ENCODE measurements at places on chromosomes 13 and 19. TPM values are rescaled to one million over a fixed set of nuclear protein-coding genes. Genes with fewer than 3 reads are reported as not detected.

DNA sequence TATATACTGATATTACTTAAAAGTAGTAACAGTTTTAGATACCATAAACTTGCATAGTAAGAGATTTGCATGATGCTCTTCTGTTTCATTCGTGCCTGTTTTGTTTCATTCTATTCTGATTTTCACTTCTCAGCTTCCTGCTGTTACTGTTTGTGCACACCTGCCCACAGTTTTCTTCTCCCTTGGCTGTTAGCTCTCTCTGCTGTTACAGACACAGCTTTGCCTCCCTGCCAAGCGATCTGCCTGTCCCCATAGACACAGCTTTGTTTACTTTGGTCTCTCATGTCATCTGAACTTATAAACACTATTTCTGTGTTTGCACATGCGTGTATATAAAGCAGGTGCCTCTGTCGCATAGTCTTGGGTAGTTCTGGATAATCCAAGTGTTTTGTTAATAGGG lies 21.4 kb upstream of the UPF3A start:
- no peaks in the 10 kb centered on the region for H3K27me3 ChIP-seq
- peaks cover 18% of the 10 kb centered on the region for H3K36me3 ChIP-seq
- H3K4me1 ChIP-seq = no peaks in the 10 kb centered on the region
- no peak for DNase-seq
- H3K4me3 ChIP-seq = no peak overlapping the region
- no peak overlapping the region for H3K27ac ChIP-seq

GRCh38 chr13:26037302-26037701 lies 14.5 kb downstream of the SHISA2 start:
- no peak overlapping the region for H3K27ac ChIP-seq
- no peaks in the 10 kb centered on the region for H3K36me3 ChIP-seq
- H3K4me3 ChIP-seq = no peak overlapping the region
- no peaks in the 10 kb centered on the region for H3K4me1 ChIP-seq
- no peaks in the 10 kb centered on the region for H3K27me3 ChIP-seq

DNA sequence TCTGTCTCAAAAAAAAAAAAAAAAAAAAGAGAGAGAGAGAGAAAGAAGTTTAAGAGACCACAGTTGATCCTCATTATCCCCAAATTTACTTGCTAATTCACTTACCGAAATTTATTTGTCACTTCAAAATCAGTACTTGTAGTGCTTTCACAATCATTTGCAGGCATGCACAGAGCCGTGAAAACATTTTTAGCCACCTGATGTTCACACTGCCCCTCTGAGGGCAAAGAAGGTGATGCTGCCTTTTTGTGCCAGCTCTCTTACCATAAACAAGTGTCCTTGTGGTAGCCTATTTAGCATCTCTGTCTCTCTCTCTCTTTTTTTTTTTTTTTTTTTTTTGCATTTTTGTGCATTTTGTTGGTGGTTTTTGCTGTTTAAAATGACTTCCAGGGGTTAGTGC lies 24.1 kb upstream of the CASP14 start:
- no peaks in the 10 kb centered on the region for H3K27me3 ChIP-seq
- DNase-seq = no peak
- H3K4me3 ChIP-seq = no peak overlapping the region
- H3K4me1 ChIP-seq = no peaks in the 10 kb centered on the region

- H3K27me3 ChIP-seq = no peaks in the 10 kb centered on the region
- no peaks in the 10 kb centered on the region for H3K4me1 ChIP-seq
- no peak overlapping the region for H3K27ac ChIP-seq
- no peak overlapping the region for H3K4me3 ChIP-seq
- no peak for DNase-seq
Observed at GRCh38 chr19:16883522-16883921, 5.3 kb upstream of the F2RL3 start.

DNA sequence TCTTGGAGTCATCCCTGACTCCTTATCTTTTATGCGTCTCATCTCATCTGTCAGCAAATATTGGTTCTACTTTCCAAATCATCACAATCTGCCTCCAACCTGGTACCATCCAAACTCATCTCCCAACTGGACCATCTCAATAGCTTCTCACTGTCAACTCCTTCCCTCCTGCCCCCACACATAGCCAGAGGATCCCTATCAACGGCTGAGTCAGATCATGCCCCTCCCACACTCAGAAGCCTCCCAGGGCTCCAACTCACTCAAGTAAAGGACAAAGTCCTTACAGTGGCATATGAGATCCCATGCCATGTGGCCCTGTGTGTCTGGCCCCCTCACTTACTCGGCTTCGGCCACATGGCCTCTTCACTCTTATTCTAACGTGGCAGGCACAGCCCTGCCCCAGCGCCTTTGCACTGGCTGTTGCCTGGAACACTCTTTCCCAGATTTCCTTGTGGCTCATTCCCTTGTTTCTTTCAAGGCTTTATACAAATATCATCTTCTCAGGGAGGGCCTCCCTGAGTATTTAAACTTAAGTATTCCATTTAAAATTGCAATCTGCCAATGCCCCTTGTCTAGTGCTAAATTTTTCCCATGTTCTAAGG lies 4.3 kb downstream of the SPRED3 start:
- no peaks in the 10 kb centered on the region for H3K27me3 ChIP-seq
- H3K27ac ChIP-seq = no peak overlapping the region
- no peak overlapping the region for H3K4me3 ChIP-seq
- no peaks in the 10 kb centered on the region for H3K36me3 ChIP-seq

ZNF541 gene
- total RNA-seq = 0.15 TPM

All from Panc1 (cell line).